ENCODE measurements at places on chromosomes 2 and 18.
A peak's percentile ranks its signal among the peaks of the same experiment; 100 is the strongest.

- DNase-seq: no peak
- H3K4me1 ChIP-seq: no peaks in the 10 kb centered on the region
- H3K27me3 ChIP-seq: no peaks in the 10 kb centered on the region
- no peak overlapping the region for H3K27ac ChIP-seq
- no peaks in the 10 kb centered on the region for H3K36me3 ChIP-seq
Observed at GRCh38 chr2:67790622-67791021, 272.2 kb downstream of the C1D start.

DNA sequence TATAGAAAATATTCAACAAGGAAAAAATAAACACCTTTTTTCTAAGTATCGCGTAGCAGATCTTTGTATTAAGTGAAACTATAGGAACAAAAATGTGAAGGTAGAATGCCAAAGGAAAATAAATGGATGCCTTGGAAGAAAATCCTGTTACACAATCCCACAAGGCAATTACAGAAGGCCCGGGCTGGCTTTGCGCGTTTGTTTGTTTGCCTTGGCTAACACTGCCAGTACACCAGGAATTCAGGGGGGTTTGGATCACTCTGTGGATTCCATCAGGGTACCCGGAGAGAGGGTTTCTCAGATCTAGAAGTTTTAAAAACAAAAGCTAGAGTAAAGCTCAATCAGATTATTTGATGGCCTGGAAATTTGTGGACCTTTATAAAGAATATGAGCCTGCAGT, 478.3 kb downstream of the FBXO15 start:
- H3K4me1 ChIP-seq: no peaks in the 10 kb centered on the region
- no peak overlapping the region for H3K27ac ChIP-seq
- no peaks in the 10 kb centered on the region for H3K36me3 ChIP-seq
- H3K4me3 ChIP-seq: no peak overlapping the region
- DNase-seq: no peak

GRCh38 chr2:190235551-190236075, 84.0 kb downstream of the HIBCH start:
- H3K36me3 ChIP-seq: peaks cover 9% of the 10 kb centered on the region
- no peaks in the 10 kb centered on the region for H3K4me1 ChIP-seq
- H3K4me3 ChIP-seq: no peak overlapping the region
- H3K27ac ChIP-seq: no peak overlapping the region

GRCh38 chr2:103789381-103790095, 1027.7 kb downstream of the TMEM182 start:
- no peaks in the 10 kb centered on the region for H3K27me3 ChIP-seq
- no peaks in the 10 kb centered on the region for H3K36me3 ChIP-seq
- no peak overlapping the region for H3K27ac ChIP-seq
- no peaks in the 10 kb centered on the region for H3K4me1 ChIP-seq

GRCh38 chr2:240947607-240948006, 41.5 kb downstream of the CROCC2 start:
- H3K4me3 ChIP-seq: no peak overlapping the region
- no peak overlapping the region for H3K27ac ChIP-seq
- DNase-seq: no peak
- H3K27me3 ChIP-seq: no peaks in the 10 kb centered on the region
- H3K36me3 ChIP-seq: no peaks in the 10 kb centered on the region

GRCh38 chr2:223819891-223820290, 17.5 kb downstream of the AP1S3 start:
- H3K27ac ChIP-seq: no peak overlapping the region
- H3K4me3 ChIP-seq: no peak overlapping the region

DNA sequence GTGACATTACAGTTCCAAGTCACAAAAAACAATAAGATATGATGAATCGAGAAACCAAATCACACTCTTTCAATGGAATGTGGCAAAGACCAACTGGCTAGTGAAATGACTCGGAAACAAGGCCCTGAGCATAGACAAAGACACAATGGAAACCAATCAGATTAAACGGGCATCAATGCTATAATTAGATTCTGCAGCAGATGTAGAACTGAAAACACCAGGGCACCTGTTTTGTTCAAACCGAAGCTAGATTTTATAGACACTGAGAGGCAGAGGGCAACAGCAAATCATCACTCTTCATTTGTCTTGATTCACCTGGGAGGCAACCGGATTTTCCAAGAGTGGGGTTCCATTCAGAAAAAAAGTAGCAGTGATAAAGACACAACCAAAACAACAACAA, 92.8 kb upstream of the BARD1 start:
- no peak overlapping the region for H3K27ac ChIP-seq
- H3K36me3 ChIP-seq: no peaks in the 10 kb centered on the region
- peak; percentile 49 for DNase-seq

DNA sequence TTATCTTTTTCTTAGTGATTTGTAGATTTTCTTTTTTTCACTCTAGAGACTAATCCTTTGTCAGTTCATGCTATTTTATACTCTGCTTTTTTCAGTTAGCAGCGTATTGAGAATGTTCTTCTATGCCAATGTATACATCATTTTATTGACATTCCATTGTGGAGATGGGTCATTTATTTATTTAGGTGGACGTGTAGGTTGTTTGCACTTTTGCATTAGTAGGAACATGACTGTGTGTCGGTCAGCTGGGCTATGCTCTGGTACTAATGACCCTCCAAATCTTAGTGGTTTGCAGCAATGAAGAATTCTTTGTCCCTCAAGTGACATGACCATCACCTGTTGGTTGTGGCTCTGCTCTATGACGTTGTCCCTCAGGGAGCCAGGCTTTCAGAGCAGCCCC, 33.6 kb downstream of the HPCAL1 start:
- DNase-seq: no peak
- no peaks in the 10 kb centered on the region for H3K27me3 ChIP-seq
- peaks cover 53% of the 10 kb centered on the region for H3K4me1 ChIP-seq
- H3K4me3 ChIP-seq: no peak overlapping the region

DNA sequence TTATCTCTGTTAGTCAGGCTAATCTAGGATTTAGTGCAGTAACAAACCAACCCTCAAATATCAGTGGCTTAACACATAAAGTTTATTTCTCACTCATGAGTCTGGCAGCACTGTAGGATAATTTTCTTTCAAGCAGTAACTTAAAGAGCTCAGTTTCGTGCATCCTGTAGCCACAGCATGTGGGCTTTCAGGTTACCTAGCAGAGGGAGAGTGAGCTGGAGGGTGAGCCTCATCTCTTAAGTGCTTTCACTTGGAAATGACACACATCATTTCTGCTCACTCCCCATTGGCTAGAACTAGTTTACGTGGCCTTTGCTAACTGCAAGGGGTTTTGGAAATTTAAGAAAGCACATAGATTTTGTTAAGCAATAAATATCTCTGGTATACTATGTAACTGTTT, 96.9 kb downstream of the KCNS3 start:
- no peaks in the 10 kb centered on the region for H3K27me3 ChIP-seq
- no peak overlapping the region for H3K4me3 ChIP-seq
- no peaks in the 10 kb centered on the region for H3K36me3 ChIP-seq
- no peak overlapping the region for H3K27ac ChIP-seq
- no peak for DNase-seq

DNA sequence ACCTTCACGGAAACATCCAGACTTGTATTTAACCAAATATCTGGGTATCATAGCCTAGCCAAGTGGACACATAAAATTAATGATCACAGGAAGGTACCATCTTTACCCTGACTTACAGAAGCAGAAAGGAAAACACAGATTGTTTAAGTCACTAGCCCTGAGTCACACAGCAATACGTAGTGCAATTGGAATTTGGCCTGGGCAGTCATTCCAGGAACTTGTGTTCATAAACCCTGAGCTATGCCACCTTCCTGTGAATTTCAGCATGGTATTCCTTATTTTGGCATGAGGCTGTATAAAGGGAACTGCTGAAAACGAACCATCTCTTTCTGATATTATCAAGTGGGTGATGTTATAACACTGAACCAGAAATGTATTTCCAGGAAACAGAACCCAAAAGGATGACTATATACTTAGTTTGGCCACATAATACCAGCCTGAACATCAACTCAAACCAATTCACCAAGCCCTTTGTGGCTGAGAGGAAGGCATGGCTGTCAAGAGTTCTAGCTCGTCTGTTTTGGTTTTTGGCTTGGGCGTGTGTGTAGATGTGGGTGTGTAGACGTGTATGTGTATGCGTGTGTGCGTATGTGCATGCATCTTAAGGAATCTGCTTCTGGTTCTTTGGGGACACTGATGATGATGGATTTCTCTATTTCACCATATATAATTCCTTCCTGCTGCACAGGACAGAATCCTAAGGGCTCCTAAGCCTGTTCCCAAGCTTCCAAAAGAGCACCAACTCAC, 533.4 kb upstream of the ID2 start:
- H3K27me3 ChIP-seq: no peaks in the 10 kb centered on the region
- H3K4me3 ChIP-seq: no peak overlapping the region
- H3K27ac ChIP-seq: no peak overlapping the region

- DNase-seq: no peak
- H3K27me3 ChIP-seq: no peaks in the 10 kb centered on the region
- no peak overlapping the region for H3K4me3 ChIP-seq
- H3K27ac ChIP-seq: no peak overlapping the region
- H3K36me3 ChIP-seq: no peaks in the 10 kb centered on the region
Observed at GRCh38 chr2:8253781-8254180, 428.1 kb upstream of the ID2 start.

GRCh38 chr18:25561918-25562317, 210.0 kb upstream of the ZNF521 start:
- no peaks in the 10 kb centered on the region for H3K4me1 ChIP-seq
- no peak overlapping the region for H3K27ac ChIP-seq
- DNase-seq: peak; percentile 44
- no peak overlapping the region for H3K4me3 ChIP-seq
- no peaks in the 10 kb centered on the region for H3K36me3 ChIP-seq

DNA sequence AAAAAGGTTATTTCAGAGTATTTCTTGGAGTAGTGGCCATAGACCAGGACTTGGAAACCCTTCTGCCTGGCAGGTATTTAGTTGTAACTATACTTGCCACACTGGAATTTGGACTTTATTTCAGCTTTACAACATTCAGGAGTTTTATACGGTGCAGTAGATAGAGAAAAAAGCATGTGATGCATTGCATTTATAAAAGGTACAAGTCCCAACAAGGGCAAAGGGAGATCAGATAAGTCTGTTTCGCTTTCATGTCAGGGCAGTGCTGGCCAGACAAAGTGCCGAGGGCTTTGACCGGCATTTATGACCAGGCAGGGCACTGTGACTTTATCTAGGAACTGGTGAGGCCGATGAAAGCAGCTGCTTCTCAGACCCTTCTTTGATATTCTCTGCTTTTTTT, 145.4 kb downstream of the RTN4 start:
- DNase-seq: no peak
- peaks cover 7% of the 10 kb centered on the region for H3K4me1 ChIP-seq
- no peaks in the 10 kb centered on the region for H3K27me3 ChIP-seq
- H3K4me3 ChIP-seq: no peak overlapping the region
- H3K27ac ChIP-seq: no peak overlapping the region

DNA sequence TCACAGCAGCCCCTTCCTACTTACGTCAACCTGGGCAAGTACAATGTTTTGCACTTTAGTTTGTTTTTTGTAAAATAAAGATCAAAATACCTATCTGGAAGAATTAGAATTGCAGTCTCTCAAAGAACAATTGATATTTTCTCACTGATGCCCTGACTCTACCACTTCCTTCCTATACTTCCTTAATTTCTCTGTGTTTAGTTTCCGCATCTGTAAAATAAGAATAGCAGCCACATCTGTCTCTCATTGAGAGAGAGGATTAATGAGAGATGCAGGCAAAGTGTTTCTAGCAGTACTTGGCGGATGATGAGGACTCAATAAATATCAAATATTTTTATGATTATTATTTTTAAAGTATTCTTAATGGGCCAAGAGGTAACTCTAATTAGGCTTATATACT, 122.6 kb upstream of the PIEZO2 start:
- no peaks in the 10 kb centered on the region for H3K36me3 ChIP-seq
- no peaks in the 10 kb centered on the region for H3K4me1 ChIP-seq
- no peak overlapping the region for H3K27ac ChIP-seq
- no peak overlapping the region for H3K4me3 ChIP-seq
